Mammary epithelial cell (primary cell): ENCODE measurements at places on chromosomes 13 and 19. TPM values are rescaled to one million over a fixed set of nuclear protein-coding genes. Genes with fewer than 3 reads are reported as not detected.

DNA sequence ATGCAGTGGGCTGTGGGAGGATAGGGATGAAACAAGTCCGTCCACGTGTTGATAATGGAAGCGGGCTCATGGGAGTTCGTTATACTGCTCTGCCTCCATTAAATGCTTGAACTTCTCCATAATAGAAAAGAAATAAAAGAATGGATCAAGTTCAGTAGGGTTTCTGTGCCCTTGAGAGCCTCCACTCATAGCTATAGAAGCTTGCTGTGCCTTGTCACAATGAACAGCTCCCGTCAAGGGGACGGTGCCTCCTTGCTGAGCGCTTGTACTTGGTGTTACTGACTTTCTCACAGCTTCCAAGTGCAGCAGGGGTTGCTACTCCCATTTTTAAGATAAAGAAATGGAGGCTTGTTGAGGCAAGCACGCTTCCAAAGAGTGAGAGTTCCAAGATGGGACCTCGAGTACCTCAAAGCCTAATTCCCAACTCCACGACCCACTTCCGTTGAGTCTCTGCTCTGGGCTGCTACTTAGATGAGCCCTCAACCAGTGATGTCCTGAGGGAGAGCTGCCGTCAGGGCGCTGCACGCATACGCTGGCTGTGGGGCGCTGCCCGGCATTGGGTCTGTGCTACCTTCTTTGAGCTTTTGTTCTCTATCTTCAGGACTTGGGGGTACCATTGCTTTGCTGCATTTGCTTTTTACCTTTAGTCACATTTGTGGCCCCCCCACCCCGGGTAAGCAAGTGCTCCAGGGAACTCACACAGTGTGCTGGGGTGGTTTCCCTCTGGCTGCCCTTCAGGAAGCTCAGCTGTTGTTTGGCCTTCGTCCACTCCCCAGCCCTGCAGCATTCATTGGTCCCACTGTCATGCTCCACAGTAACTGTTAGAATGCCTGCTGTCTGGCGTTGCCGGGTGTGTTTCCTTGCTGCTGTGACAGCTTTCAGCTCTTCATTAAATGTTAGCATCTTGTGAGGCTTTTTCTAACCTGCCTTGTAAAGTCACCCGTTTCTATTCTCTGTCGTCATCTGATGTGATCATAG, 9.5 kb downstream of the SNRNP70 start:
- DNase-seq = no peak

The CD70 gene
- 28.9 TPM for polyA plus RNA-seq

The ZNF578 gene
- polyA plus RNA-seq = 0.16 TPM

- no peak for DNase-seq
Measured at GRCh38 chr19:20278342-20278741, 111.3 kb downstream of the ZNF486 start.

DNA sequence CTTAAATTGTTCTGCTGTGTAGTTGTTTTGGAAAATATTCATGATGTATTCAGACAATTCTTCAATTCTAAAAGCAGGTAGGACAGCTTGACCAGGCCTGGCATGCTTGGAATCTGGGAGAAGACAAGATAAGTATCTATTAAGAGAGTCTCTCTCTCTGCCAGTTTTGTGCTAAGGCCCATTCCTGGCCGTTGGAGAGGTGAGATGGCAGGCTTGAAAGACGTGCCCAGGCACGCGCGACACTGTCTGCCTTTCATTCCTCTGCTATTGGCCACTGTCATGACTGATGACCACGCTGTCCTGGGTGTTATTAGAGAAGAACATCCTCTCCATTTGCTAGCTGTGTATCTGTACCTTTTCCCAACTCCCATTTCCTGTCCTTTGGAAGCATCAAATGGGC, 90.3 kb downstream of the LHFPL6 start:
- DNase-seq = peak; percentile 75

GRCh38 chr13:38518328-38518727, 168.5 kb upstream of the FREM2 start:
- peak; percentile 26 for DNase-seq

- DNase-seq = peak; percentile 22
Measured at GRCh38 chr13:113562085-113562749, 22.3 kb upstream of the TFDP1 start.

DNA sequence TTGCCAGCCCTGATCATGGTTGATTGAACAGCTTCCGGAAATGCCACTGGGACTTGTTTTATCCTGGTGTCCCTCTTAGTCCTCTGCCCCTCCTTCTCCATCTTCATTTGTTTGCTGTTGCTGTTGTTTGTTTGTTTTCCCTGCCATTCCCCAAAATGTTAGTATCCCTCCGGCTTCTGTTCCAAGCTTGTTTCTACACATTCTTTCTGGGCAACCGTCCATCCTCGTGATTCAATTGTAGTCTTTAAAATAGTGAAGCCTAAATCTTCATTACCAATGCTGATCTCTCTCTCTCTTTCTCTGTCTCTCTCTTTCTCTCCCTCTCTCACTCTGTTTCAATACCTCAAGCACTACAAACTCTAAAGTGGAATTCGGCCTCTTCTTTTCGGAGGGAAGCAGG, 649.3 kb upstream of the ARGLU1 start:
- no peak for DNase-seq
